Left lobe of liver (tissue), 2 donors: ENCODE measurements at places on chromosomes 2 and 18.

GRCh38 chr2:37795938-37796337 lies 124.5 kb upstream of the CDC42EP3 start:
- DNase-seq, result no peak

DNA sequence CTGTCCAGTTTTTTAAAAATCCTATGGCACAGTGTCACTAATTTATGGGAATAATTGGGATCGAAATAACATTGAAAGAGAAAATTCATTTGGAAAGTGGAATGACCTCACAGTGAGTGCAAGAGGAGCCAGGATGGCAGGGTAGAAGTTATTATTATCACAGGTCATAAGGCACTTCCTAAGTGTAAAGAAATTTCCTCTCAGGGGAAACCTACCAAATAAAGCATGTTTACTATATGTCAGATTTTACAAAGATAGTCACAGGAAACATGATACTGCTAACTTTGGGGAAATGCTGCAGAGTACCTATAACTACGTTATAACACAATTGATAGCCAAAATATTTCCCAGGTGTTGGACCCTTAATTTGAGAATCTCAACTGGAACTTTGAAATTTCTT lies 226.3 kb upstream of the SMAD7 start:
- no peak for DNase-seq

- DNase-seq, result no peak
Measured at GRCh38 chr2:43074052-43074451, 152.4 kb downstream of the ZFP36L2 start.

DNA sequence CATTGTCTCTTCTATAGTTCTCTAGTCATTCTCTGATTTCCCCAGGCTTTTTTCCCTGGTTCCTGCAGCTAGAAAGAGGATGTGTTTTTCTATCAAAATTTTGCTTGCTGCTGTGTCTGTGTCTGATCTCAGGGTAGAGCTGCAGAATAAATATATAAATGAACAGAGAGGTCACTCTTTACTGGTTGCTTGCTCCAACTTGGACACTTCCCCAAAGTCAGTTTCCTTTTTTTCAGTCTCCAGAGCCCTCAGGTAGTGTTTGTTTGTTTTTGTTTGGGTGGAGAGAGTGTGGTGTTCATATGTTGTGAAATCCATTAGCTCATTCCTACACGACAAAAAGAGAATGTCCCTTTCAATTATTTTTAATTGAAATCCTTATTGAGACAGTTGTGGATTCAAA lies 85.8 kb downstream of the CERS6 start:
- DNase-seq, result no peak

DNA sequence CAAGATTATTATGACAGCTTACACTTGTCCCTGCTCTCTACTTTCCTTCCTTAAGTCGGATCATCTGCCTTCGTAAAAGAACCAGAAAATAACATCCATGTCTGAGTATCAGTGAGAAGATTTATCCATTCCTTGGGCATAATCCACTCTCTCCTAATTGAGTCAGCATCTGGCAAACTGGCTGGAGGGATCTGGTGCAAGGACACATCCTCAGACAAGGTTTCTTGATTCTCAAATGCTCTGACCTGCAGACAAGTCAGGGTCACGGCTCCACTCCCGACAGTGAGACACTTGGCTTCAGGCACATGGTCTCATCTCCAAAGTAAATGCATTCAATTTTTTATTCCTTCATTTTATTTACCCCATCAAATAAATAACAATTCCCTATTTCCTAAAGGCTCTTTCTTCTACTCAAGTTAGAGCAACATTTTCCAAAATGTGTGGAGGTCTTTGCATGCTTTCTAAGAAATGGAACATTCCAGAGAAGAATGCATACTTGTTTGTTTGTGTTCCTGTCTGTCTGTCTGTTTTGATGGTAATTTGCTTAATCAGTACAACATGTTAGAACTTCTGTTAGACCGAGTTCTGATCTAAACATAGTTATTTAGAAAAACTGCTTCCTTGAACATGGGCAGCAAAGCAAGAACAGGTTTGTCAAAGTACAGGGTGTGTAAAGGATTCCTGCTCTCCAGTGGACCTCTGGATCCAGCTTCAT lies 246.9 kb downstream of the IRS1 start:
- no peak for DNase-seq

- DNase-seq, result peak; percentile 55
Measured at GRCh38 chr2:19540739-19541525, 182.5 kb upstream of the OSR1 start.

DNA sequence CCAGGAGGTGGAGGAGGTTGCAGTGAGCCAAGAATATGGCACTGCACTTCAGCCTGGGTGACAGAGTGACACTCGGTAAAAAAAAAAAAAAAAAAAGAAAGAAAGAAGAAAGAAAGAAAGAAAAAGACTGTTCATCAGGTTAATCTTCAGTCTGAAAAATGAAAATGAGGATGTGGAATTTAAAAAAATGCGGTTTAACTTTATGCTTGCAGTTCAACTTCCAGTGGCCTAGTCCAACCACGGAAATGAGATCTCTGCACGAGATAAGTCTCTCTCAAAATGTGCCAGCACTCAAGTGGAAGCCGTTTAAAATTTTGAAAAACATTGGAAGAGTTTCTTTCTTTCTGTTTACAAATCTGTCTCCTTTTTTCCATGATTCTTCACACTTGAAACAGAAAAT lies 112.1 kb downstream of the DOCK10 start:
- no peak for DNase-seq

DNA sequence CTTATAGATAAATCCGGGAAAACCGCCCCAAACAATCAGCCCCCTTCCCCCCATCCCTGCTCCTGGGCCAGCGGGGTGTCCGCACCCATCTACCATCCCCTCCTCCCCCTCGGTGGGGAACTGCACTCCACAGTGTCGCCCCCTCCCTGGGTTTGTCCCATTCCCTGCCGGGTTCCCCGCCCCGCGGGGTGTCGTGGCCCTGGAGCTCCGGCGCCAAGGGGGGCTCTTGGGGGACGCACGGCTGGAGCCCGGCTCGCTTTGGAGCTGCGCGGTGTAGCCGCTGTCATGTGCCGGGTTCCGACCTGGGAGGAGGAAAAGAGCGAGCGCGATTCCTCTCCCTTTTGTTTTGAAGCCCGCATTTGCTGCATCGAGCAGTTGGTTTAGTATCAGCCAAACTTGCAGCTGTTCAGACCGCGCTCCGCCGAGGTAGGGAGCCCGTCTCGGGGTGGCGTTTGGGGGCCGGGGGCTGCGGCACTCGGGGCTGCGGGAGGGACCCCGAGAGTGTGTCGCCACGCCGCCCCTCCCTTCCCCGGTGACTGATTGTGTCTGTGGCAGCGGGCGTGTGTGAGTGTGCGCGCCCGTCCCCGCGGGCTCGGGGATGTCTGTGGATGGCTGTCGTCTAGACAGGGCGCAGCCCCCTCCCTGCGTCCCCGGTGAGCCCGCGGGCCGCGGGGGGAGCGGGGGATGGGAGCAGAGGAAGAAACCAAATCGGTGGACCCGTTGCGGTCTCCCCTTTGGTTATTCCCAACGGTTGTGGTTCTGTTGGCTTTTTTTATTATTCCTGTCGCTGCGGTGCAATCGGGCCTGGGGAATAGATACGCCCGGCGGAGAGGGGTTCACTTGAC lies 797 bp downstream of the CTIF start:
- peak; percentile 55 for DNase-seq

DNA sequence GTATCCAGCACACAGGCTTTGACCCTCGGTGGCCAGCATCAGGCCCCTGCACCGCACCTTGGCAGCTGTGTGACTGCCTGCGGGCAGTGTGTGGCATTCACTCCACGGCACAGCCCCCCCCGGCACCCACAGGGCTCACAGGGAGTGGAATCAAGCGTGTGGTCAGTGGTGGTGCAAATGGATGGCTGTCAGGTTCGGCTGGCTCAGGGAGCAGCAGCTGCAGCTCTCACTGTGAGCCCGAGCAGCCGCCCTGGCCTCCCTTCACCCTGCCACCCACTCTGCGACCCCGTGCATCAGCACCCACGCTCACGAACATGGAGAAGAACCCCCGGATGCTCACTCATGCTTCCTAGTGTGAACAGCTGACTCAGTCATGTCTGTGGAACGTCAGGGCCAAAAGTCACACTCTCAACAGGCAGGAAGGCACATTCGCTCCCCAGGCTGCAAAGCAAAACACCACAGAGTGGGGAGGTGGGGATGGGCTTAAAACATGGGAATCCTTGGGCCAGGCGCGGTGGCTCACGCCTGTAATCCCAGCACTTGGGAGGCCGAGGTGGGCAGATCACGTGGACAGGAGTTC lies 41.5 kb upstream of the GPC1 start:
- DNase-seq, result no peak
